ENCODE measurements at places on chromosomes 1 and 21. TPM values are rescaled to one million over a fixed set of nuclear protein-coding genes. Genes with fewer than 3 reads are reported as not detected.

The KLF17 gene
- not detected for polyA plus RNA-seq

The RPTN gene
- polyA plus RNA-seq = not detected

The OR2T11 gene
- polyA plus RNA-seq = not detected

The AVPR1B gene
- not detected for polyA plus RNA-seq

The DHCR24 gene
- polyA plus RNA-seq = 271 TPM

The TRNAU1AP gene
- 9.2 TPM for polyA plus RNA-seq

The IFNAR1 gene
- polyA plus RNA-seq = 52.8 TPM

The ATAD3B gene
- polyA plus RNA-seq = 6.4 TPM

The YBEY gene
- 11.8 TPM for polyA plus RNA-seq

The SYNC gene
- 0.33 TPM for polyA plus RNA-seq

The CD1E gene
- polyA plus RNA-seq = 0.09 TPM

The PRPF38A gene
- polyA plus RNA-seq = 5.9 TPM

The KCNK1 gene
- 5.7 TPM for polyA plus RNA-seq

The LRRC39 gene
- 0.64 TPM for polyA plus RNA-seq

The CR1L gene
- polyA plus RNA-seq = 0.18 TPM

The LCE7A gene
- polyA plus RNA-seq = not detected

The TNFAIP8L2 gene
- 3.8 TPM for polyA plus RNA-seq

The RAD54L gene
- polyA plus RNA-seq = 0.68 TPM

The LYPD8 gene
- not detected for polyA plus RNA-seq

The MAB21L3 gene
- 0.28 TPM for polyA plus RNA-seq

The FAM72C gene
- polyA plus RNA-seq = 0.13 TPM

The CR1 gene
- 2.8 TPM for polyA plus RNA-seq

The GNG4 gene
- not detected for polyA plus RNA-seq

The FCAMR gene
- polyA plus RNA-seq = 0.23 TPM

The MGST3 gene
- polyA plus RNA-seq = 185 TPM

The RPAP2 gene
- 8.6 TPM for polyA plus RNA-seq

The AKNAD1 gene
- not detected for polyA plus RNA-seq

The PLA2G2C gene
- not detected for polyA plus RNA-seq

The OVAAL gene
- polyA plus RNA-seq = not detected

The MSH4 gene
- polyA plus RNA-seq = not detected

The LCE2A gene
- polyA plus RNA-seq = not detected

The MARK1 gene
- 0.13 TPM for polyA plus RNA-seq

The ACTL8 gene
- not detected for polyA plus RNA-seq

The CLEC20A gene
- not detected for polyA plus RNA-seq

The NPHS2 gene
- polyA plus RNA-seq = not detected

The SAMD11 gene
- polyA plus RNA-seq = 0.51 TPM

The RBM34 gene
- 18.8 TPM for polyA plus RNA-seq

The CD55 gene
- 11.9 TPM for polyA plus RNA-seq

The ATF6 gene
- 10.3 TPM for polyA plus RNA-seq

The CFAP74 gene
- 0.31 TPM for polyA plus RNA-seq

The KRTCAP2 gene
- 224 TPM for polyA plus RNA-seq

The CFAP107 gene
- not detected for polyA plus RNA-seq

The DPYD gene
- 16.2 TPM for polyA plus RNA-seq

The TTC39A gene
- polyA plus RNA-seq = 1.9 TPM

The HSD3B1 gene
- not detected for polyA plus RNA-seq

The CD34 gene
- 4.0 TPM for polyA plus RNA-seq

The TBX19 gene
- 0.42 TPM for polyA plus RNA-seq

The KRTAP11-1 gene
- polyA plus RNA-seq = not detected

The NKAIN1 gene
- not detected for polyA plus RNA-seq

The CD244 gene
- 0.85 TPM for polyA plus RNA-seq

The DTL gene
- polyA plus RNA-seq = 1.1 TPM

The CDC20 gene
- polyA plus RNA-seq = 2.0 TPM

The CLCNKA gene
- polyA plus RNA-seq = not detected

The RGS13 gene
- polyA plus RNA-seq = not detected

The ADCY10 gene
- polyA plus RNA-seq = 2.2 TPM

The F13B gene
- polyA plus RNA-seq = 49.8 TPM

The SERINC2 gene
- 66.4 TPM for polyA plus RNA-seq

All from liver (tissue), 10 donors.